ENCODE measurements at places on chromosomes 1 and 21.

DNA sequence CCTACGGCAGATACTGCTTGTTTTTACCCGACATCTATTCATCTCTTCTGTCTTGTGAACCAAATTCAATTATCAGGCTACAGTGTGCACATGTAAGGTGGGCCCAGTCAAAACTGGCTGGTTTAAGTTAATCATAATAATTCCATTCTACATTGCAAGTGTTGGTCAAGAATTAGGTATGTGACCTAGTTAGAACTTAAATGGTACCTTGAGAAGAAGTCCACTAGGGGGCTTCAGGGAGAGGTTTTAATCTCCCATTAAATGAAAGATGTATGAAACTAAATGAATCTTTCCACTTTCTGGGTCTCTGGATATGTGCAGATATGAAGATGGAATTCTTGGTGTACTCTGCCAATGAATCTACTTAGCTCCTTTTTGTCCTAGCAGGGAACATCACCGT lies 187.1 kb downstream of the CDC42BPA start:
- DNase-seq, result no peak

- no peak for DNase-seq
These were observed 4.6 kb downstream of the DMRTA2 start for GRCh38 chr1:50418600-50419109.

- peak; percentile 69 for DNase-seq
These were observed 383.5 kb downstream of the OMA1 start for GRCh38 chr1:58162952-58163550.

GRCh38 chr1:208201229-208201628 lies 43.0 kb downstream of the PLXNA2 start:
- no peak for DNase-seq

DNA sequence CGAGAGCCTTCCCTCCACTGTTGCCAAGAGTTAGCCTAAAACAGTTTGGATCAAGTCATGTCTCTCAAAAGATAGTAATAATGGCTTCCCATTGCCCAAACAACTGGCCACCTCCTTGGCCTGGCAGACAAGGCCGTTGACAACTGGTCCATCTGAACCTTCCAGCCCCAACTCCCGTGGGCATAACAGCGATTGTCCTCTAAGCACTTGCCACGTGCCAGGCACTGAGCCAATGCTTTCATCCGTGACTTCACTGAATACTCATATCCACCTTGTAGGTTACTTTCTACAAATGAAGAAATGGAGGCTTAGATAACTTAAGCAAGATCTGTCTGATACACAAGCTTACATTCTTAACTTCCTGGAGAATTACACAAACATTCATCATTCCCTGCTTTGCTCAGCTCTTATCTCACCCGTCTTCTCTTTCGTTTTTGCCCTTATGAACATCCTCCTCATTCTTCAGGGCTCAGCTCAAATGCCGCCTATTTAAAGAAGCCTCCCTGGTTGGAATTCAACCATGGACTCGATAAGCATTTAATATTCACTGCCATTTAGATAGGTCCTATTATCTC lies 106.4 kb downstream of the KCND3 start:
- peak; percentile 55 for DNase-seq

- DNase-seq, result no peak
These were observed 102.0 kb downstream of the KIF14 start for GRCh38 chr1:200518524-200518923.
